ENCODE measurements at places on chromosomes 3 and 15.

GRCh38 chr3:155670335-155670734 is 74.5 kb downstream of the PLCH1 start:
- DNase-seq, result no peak

- DNase-seq, result no peak
Measured at GRCh38 chr15:55954862-55955605, 38.4 kb downstream of the NEDD4 start.

- no peak for DNase-seq
Measured at GRCh38 chr3:73509816-73510215, 114.9 kb downstream of the PDZRN3 start.

DNA sequence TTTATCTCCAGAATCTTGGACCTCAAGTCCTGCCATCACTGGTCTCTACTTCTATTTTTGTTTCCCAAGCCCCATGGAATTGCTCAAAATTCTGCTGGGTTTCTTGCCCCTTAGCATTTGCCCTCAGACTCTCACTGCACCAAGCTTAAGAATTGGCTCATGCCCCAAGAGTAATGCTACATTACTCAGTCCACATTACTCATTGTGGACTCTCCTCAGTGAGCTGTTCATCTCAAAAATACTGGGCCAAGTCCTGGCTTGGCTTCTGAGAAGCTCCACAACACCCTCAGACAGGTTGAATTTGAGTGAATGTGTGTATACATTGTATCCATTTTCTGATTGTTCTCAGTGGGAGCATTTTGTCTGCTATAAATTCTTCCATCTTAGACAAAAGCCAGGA is 364.4 kb upstream of the ARHGEF26 start:
- no peak for DNase-seq

- no peak for DNase-seq
Measured at GRCh38 chr3:15052335-15053242, 12.5 kb downstream of the MRPS25 start.

DNA sequence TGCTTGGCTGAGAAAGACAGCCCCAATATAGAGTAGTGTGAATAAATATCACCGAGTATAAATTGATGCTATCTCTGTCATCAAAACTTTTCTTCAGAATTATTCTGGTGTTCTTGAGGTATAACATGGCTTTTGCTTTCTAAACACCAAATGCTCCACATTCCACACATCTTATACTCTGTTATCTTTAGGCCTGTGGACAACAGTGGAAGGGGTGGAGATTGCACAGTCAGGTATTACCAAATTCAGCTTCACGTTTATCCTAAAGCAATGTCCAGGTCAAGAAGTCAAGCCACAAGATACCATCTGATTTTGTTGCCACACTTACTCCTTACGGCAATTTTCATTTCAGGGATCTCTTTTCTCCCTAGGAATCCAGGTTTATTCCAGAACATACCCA is 394.8 kb downstream of the SI start:
- DNase-seq, result no peak

GRCh38 chr15:73015493-73015892 is 36.8 kb upstream of the NEO1 start:
- DNase-seq, result no peak

DNA sequence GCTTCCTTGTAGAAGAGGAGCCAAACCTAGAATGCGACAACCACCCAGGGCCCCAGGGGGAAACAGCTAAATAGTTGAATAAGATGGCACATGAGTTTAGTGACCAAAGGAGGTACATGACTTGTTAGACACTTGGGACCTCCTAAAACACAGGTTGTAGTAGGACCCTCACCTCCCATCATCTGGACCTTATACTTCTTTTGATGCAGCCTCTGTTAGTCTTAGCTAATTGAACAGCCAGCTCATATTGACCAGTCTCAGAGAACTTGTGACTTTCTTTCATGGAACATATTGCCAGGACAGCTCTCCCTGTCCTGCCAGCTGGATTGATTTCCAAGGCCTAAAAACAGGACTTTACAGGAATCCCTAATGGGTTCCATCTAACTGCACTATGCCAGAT is 45.0 kb downstream of the SPSB4 start:
- no peak for DNase-seq

DNA sequence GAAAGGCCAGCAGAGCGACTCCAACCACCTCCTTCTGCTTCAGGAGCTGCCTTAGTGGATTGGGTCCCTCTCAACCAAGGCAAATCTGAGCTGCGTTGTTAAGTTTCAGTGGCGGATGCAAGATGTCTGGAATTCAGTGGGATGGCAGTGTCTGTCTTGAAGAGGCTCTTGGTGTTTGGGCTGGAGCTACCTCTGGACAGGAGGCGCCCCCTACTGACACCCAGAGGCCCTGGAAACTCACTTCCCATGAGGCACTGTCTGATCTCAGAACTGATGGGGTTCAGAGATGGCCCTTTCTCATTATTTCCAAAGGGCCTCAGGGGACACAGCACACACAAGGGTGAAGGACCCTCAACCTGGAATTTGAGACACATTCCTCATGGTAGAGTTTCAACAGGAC is 6.0 kb upstream of the SLC28A1 start:
- peak; percentile 80 for DNase-seq

- DNase-seq, result no peak
Measured at GRCh38 chr15:90812958-90813265, 55.5 kb upstream of the FURIN start.

- DNase-seq, result peak; percentile 40
Measured at GRCh38 chr15:26294059-26294689, 431.0 kb upstream of the ATP10A start.

GRCh38 chr3:136250059-136250902 is at the start of gene PCCB:
Gene PCCB, plus strand, starts transcription at chr3:136250340. Its CDS starts 36 bp downstream, at chr3:136250376.
- DNase-seq, result peak; percentile 96

DNA sequence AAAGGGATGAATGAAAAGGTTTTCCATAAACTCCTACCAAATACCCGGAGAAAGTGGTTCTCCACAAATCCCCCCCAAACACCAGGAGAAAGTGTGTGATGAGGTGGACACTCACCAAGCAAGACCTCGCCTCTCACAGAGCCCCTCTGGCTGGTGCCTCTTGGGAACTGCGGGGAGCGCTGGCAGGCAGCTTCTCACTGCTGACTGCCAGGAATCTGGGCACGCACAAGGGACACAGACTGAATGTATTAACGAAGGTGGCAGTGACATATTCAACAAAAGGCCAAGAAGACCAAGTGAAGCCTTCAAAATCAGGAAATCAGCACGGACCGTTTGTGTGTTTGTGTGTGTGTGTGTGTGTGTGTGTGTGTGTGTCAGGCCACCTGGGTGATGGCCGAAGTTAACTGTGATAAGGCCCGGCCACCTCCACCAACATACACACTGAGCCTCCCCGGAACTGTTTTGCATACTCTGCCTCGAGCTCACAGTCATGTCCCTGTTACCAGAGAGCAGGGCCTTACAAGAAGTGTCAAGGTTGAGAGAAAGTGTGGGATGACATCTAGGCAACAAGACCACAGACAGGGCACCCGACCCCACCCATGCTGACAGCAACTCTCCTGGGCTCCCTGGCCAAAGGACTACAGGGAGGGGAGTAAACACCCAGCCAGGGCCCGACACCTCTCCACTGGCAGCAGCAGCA is 18.0 kb downstream of the ATP10A start:
- no peak for DNase-seq

- DNase-seq, result no peak
Measured at GRCh38 chr15:95770196-95770595, 560.3 kb upstream of the NR2F2 start.

DNA sequence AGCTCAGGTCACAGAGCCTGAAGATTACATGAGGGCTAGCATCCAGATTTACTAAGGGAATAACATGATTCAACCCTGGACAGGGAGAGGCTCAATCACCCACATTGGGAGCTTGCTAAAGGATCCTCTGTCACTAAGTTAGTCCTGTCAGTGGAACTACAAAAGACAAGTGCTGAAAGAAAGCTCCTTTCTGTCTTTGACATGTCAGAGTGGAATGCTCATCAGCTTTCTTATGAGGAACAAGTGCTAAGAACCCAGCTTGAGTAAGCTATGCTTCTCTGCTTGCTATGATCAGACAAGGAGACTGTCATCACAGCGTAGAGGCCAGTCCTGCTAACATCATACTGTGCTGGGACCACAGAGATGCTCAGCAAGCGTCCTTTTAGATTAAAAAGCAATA is 74.5 kb downstream of the MB21D2 start:
- DNase-seq, result no peak

GRCh38 chr3:171967932-171968678 is 71.3 kb upstream of the FNDC3B start:
- peak; percentile 82 for DNase-seq

DNA sequence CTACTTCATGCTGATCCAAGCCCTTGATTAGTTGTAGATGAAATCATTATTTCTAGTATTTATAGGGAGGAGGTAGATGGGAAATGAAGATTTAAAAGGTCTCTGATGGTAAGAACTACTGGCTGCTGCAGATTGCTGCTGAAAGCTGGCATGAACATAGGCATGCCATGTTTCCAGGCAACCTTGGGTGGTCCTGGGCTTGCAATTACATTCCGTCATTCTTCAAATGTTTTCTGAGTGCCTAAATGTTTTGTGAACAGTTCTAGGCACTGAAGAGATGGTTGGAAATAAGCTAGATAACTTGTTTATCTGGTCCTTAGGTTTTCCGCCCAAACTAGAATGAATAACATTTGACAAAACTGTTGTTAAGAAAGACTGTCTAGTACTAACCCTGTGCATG is 95.8 kb downstream of the KCNAB1 start:
- DNase-seq, result no peak

DNA sequence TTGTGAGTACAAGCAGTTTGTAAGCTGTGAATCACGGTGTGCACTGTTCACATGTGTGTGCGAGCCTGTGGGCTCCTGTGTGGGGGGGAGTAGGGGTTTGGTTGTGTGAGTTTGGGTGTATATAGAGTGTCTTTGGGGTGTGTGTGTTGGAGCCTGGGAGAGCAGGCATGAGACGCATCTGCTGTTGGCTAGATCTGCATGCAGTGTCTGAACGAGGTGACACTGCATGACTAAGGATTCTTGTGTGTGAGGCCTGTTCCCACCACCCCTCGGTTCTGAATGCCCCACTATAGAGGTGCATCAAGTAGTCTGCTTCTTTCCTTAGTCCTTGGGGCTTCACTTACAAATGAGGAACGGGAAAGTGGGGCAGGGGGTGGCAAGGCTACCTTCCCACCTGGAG is 68.4 kb downstream of the MAGEF1 start:
- no peak for DNase-seq

DNA sequence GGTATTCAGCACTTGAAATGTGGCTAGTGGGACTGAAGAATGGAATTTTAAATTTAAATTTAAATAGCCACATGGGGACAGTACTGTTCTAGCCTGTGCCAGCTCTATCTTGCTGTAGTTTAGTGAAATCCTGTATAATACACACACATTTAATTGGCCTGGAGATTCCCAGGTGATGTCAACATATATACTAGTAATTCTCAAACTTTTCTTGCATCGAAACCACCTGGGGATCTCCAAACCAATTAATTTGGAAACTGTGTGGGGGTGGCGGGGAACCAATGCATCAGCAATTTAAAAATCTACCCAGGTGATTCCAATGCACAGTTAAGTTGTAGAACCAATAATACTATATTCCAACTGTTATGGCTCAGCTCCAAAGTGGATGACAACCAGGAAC is 228.9 kb upstream of the MRPL3 start:
- DNase-seq, result no peak

GRCh38 chr15:70509731-70510143 is 253.6 kb downstream of the UACA start:
- DNase-seq, result no peak

DNA sequence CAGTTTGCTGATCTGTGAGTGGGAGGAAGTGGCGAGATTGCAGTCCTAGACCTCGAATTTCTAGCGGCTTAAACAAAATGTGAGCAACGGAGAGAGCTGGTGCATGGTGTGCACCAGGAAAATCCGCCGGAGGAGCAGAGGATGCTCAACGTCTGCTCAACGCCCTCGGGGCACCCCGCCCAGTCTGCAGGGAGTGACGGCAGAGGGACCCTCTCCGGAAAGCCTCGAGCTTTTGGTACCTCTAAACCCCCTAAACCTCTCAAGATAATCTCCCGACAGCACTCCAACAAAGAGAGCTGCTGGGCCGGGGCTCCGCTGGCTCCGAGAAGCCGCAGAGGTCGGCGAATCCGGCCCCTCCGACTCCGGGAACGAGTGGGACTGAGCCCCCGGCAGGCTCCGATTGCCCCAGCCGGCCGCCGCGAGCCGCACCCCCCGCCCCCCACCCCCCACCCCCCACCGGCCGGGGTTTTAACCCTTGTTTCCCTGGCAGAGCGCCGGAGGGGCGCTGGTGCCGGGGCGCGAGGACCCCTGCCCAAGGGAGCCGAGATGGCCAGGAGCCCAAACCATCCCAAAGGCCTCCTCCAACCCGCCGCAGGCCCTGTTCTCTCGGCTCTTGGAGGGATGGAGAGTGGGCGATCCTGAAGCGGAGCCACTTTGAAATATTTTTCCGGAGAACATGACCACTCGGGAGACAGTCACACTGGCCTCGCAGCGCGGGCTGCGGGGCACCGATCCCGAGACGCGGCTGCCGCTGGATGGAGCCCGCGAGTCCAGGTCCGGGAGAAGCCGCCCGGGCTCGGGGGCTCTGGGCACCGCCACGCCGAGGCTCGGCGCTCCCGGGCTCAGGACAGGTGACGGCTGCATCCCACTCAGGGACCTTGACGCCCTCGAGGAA is 1.5 kb downstream of the MEGF11 start:
- DNase-seq, result peak; percentile 84

DNA sequence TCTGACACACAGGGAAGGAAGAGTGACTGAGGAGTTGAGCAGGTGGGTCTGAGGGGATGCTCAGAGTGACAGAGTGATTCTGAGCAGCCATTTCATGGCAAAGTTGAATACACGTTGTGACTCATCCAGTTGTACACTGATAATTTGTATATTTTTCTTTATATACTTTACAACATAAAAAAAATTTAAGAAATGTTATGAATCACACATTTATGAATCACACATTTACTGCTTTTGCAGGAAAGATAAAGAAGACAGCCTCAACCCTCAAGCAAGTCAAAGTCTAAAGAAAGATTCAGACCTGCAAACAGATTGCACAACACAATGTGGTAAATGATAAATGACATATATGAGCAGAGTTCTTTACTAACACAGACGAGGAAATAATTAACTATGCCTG is 21.0 kb upstream of the CHMP2B start:
- no peak for DNase-seq

- peak; percentile 66 for DNase-seq
Measured at GRCh38 chr3:151146071-151146730, 56.8 kb downstream of the GPR171 start.

GRCh38 chr3:40780291-40780924 is 255.6 kb downstream of the ZNF621 start:
- peak; percentile 90 for DNase-seq

GRCh38 chr3:128075522-128076482 is 23.6 kb downstream of the SEC61A1 start:
- peak; percentile 97 for DNase-seq

GRCh38 chr3:29099296-29099695 is 181.6 kb upstream of the RBMS3 start:
- DNase-seq, result no peak

- DNase-seq, result no peak
Measured at GRCh38 chr3:57917601-57918000, 90.6 kb upstream of the FLNB start.

- DNase-seq, result no peak
Measured at GRCh38 chr3:144380849-144381248, 409.2 kb downstream of the DIPK2A start.

GRCh38 chr3:55521064-55521737 is 34.1 kb upstream of the WNT5A start:
- DNase-seq, result no peak

- no peak for DNase-seq
Measured at GRCh38 chr3:69540706-69541581, 155.1 kb upstream of the FRMD4B start.

Data from right cardiac atrium (tissue), 5 donors.